IMR-90 (cell line): ENCODE measurements at places on chromosomes 1 and 21. TPM values are rescaled to one million over a fixed set of nuclear protein-coding genes. Genes with fewer than 3 reads are reported as not detected.

DNALI1 gene
- 8.1 and 9.1 TPM in 2 replicates for total RNA-seq

ACTN2 gene
- total RNA-seq = under 0.01 TPM in 2 replicates

ZNF644 gene
- total RNA-seq = 45.3 and 66.7 TPM in 2 replicates

RHOU gene
- 0.72 and 0.83 TPM in 2 replicates for total RNA-seq

TLR5 gene
- total RNA-seq = under 0.01 and 0.18 TPM in 2 replicates

SLAMF6 gene
- total RNA-seq = not detected in 2 replicates

OR2L5 gene
- total RNA-seq = not detected in 2 replicates

LRRC39 gene
- 0.36 and 0.56 TPM in 2 replicates for total RNA-seq

OR6N1 gene
- total RNA-seq = not detected in 2 replicates

IGSF21 gene
- total RNA-seq = not detected in 2 replicates

VHLL gene
- 0.28 TPM in 1 of 2 replicates, not detected in the other for total RNA-seq

SPATA17 gene
- total RNA-seq = 0.18 and 0.28 TPM in 2 replicates

FAM43B gene
- not detected in 2 replicates for total RNA-seq

KCNE1 gene
- 0.83 and 0.90 TPM in 2 replicates for total RNA-seq

USP33 gene
- total RNA-seq = 64.5 and 89.4 TPM in 2 replicates

GRCh38 chr1:65717815-65718454 is 74.8 kb upstream of the PDE4B start:
- peak; percentile 66 for DNase-seq

GRCh38 chr1:159939678-159940002 is 5.8 kb downstream of the IGSF9 start:
- no peak for DNase-seq

GRCh38 chr21:36994501-36995158 is 11.9 kb upstream of the RIPPLY3 start:
- no peak for DNase-seq

DNA sequence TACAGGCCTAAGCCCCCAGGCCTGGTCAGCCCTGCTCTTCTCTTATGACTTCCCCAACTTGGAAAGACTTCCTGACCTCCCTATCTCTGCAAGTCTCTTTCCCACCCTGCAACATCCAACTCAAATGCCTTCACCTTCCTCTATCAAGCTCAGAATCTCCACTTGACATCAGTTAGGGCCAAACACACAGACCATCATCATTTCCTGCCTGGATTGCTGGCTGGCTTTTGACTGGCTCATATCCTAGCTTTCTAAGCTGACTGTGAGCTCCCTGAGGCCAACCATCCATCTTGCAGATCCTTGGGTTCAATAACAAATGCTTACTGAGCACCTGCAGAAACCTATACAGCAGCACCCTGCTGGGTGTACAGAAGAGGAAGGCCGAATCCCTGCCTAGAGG is 137.3 kb upstream of the EDN2 start:
- DNase-seq = no peak

DNA sequence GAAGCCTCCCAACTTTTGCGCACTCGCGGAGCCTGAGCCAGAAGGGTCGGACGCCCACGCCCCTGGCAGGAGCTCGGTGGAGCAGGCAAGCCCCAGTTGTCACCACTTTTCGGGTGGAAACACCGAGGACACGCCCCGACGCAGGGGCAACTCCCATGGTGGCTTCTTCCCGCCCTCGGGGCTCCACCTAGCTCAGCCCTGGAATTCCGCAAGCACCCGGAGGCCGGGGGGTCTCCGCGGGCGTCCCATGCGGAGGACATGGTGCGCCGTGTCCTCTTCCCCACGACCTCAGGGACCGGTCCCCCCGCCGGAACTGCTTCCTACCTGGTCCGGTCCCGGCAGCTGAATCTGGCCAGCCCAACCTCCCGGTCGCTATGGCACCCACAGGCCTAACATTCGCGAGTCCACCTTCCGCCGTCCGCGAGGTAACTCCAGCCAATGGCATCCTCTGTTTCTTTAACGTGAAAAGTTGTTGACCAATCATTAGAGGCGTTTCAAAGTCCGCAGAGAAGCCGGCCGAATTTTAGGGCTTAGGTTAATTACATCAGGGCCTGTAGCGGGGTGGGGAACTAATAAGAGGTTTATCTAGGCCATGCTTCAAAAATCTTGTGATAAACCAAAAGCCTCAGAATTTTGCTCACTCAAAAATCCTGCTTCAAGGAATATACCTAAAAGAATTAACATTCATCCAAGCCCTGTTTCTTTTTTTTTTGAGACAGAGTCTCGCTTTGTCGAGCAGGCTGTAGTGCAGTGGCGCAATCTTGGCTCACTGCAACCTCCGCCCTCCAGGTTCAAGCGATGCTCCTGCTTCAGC is at the start of gene STPG1:
TSS of gene STPG1 (minus strand) at position 433 of the 814 bp plus-strand sequence. CDS start 12,394 bp downstream, outside the sequence.
- DNase-seq = peak; percentile 77

- no peak for DNase-seq
Observed at GRCh38 chr1:170749549-170749948, 85.6 kb downstream of the PRRX1 start.

DNA sequence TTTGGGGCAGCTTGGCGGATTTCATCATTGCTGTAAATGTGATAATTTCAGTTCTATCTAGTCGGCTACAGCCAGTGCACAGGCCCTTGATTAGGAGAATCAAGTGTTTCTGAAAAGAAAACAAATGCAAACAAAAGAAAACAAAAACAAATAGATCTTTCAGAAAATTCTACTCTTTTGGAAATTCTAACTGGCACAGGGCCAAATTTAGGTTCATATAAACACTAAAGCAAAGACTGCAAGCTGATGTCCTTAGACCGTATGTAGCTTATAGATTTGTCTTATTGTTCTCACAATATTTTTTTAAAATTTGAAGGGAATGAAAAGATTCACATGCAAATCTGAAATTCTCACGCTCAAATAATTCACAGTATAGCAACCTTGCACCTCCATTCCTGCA is 11.2 kb downstream of the UBR4 start:
- DNase-seq = no peak

DNA sequence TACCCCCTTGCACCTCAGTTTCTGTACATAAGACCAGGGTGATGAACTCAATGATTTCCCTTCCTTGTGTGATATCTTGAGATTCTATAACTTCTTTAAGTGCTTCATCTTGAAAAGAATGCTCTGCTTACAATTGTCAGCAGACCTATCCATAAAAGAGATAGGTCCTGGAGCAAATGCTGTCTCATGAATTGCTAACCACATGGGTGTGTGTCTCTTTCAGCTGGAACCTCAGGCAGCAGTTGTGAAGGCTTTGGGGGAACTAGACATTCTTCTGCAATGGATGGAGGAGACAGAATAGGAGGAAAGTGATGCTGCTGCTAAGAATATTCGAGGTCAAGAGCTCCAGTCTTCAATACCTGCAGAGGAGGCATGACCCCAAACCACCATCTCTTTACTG is 2.8 kb downstream of the IL20 start:
- no peak for DNase-seq

DNA sequence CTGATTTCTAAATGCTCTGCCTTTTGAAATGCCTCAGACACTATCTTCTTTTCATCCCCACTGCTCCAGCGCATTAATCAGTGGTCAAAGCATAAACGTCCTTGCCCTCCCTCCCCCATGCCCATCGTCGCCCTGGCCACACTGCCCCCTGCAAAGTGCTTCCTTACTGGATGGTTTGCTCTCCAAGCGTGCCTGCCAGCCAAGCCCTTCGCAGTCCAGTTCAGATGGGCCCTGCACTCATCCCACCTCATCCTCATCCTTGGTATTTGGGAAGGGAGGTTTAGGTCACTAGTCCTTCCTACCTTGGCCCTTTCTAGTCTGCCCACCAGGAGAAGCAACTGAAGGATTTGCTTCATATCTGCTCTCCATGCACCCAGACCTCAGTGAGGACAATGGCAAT is 3.1 kb downstream of the GJA4 start:
- no peak for DNase-seq

DNA sequence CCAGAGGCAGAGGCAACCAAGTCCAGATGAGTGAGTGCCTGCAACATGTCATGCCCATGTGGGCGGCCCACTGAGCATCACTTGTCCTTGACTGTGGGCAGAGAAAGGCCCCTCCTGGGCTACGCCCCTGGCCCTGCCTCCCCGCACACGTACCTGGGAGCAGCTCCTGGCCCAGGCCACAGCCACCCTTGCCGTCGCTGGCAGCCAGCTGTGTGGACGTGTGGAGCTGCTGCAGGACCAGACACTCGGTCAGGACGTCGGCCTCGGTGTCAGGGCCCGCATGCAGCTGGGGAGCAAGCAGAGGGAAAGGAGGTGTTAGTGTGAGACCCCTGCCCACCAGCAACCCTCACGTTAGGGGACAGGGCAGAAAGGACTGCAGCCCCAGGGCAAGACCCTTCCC is 61.3 kb downstream of the DMRTB1 start:
- no peak for DNase-seq

DNA sequence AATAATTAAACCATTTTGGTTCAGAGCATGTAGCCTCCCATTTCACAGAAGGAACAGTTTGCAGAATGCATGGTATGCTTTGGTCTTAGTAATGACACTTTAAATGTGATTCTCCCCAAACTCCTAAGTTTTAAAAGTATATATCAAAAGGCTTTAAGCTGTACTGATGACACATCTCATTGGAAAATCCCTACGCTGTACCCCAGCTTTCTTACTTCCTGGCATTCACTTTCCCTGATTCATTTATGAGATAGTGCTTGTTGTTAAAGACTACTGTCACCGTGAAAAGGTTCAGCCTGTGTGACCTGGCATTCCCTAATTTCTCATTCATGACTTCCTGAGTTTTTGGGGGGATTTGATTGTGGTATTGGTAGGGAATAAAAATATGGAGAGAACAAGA is 53.4 kb downstream of the MPZL1 start:
- peak; percentile 77 for DNase-seq

DNA sequence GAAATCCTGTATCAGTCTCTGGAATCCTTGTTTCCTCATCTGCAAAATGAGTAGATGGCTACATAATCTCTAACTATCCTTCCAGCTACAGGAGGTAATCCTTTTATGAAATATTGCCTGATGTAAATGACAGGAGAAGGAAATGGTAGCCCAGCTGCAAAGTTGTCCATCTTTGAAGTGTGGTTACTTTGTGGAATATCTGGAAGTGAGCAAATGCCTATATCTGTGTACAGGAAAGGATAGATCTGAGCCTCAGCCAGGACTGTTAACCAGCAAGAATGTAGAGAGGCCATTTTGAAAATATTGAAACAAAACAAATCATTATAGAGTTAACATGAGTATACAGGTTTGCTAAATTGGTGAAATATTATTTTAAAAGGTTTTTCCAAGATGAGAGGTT is 74.8 kb upstream of the BMP8A start:
- no peak for DNase-seq

DNA sequence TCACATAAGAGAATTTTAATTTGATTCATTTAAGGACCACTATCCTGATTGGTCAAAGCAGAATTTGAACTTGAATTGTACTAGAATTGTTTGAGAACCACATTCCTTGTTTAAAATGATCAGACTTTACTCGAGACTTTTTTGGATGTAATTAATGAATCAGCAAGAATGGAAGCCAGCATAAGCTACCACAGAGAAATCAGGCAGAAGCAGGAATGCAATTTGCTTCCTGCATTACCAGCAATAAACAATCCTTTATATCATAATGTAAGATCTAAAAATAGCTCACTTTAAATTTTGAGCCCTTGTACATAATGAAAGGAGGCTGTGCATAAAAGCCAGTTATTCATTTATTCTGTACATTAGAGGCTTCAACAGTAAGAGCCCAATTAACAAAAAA is 119.8 kb upstream of the BACE2 start:
- DNase-seq = no peak

DNA sequence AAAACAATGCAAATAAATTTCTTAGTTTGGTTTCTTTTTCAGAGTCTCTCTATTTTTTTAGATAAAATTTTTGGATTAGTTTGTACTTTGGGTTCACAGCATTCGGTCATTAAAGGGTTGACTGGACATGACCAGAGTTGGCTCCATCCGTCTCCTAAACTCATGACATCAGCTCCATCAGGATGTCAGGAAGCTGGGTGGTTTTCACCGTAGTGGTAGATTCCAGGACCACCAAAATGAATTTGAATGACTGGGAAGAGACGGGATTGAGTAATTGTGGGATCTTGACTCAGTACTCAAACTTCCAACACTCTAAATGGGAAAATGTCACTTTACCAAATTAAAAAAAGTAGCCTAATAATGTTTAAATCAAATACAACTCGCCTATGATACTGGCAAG is 279.2 kb upstream of the DUSP10 start:
- no peak for DNase-seq

DNA sequence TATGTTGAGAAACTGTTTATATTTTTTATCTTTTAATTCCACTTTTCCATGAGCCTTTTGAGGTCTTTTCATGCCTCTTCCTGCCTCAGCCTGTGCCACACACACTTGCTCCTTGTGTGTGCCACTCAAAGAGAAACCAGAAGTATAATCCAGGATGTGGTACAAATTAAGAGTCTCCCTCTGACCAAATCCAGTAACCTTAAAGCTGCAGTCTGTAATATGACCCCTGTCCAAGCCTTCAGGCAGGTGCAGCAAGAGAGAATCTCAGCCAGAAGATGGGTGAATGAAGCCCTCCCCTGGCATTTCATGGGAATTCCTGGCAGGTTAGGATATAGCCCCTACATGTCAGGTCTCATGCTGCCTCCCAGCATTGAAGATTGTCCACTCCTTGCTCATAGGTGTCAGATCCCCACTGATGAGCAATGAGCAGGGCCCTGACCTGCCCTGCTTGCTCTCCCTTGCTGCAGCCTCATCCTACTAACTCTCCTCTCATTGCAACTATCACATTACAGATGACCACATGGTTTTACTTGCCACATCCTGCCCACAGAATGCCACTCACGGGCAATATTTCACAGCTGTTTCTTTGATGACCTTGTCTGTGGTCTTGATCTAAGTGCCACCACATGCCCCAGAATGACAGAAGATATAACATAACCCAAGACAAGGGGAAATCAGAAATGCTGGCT is 169.3 kb downstream of the SEC16B start:
- peak; percentile 35 for DNase-seq

DNA sequence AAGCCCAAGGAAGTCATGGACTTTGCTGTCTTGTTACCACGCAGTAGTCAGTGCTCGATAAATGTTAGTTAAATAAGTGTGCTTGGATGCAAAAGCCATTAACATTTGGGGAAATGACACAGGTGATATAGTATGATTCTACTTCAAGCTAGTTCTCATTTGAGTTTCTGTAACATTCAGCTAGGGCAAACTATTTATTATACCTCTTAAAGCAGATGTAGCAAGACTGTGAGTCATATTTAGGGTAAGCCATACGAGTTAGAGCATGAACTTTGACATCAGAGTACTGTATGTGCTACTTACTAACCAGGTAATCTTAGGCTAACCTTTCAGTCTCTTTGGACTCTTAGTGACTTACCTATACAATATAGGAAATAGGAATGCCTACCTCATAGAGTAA is 21.0 kb downstream of the CLCA4 start:
- no peak for DNase-seq
